ENCODE measurements at places on chromosomes 16 and 17.

GRCh38 chr16:66175636-66176035 is 190.9 kb upstream of the CDH5 start:
- DNase-seq, result no peak

DNA sequence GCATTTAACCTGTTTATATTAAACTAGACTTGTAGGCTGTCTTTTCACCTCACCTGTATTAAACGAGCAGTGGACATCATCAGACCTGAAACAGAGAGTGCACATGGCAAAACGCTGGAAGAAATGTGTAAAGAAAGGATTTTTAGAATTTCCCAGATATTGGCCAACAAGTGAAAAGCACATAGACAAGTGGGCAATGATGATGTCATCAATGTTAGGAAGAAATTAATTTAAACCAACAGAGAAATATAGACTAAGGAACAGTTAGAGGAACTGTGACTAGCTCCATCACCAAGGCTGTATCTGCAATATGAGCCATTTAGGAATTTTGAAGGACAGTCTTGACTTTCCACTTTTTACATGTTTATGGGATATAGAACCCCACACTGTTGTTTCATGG is 67.1 kb upstream of the SLC12A3 start:
- no peak for DNase-seq

GRCh38 chr17:40903129-40903847 is 18.2 kb upstream of the KRT20 start:
- DNase-seq, result no peak

- no peak for DNase-seq
These were observed 55.2 kb upstream of the ELAC2 start for GRCh38 chr17:13073018-13073417.

DNA sequence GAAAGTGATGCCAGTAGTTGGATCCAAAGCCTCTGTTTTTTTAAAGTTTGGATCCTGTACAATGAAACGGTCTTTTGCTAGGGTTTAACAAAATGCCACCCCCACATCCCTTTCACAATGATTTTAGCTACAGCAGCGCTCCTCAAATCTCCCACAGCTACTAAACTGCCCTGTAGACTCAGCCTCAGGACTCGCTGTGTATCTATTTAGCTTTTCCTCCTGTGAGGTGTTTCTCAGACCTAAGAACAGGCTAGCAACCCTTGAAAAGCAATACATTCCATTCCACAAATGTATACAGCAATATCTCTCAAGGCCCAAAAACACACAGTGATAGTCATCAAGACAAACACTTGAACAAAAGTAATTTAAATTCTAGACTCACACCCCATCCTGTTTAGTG is 206.4 kb downstream of the ZFHX3 start:
- no peak for DNase-seq

- DNase-seq, result peak; percentile 84
These were observed at the start of gene DYNC1LI2 for GRCh38 chr16:66751303-66751991. Gene DYNC1LI2 (minus strand): TSS chr16:66751609. CDS start chr16:66751591, 18 bp downstream.

DNA sequence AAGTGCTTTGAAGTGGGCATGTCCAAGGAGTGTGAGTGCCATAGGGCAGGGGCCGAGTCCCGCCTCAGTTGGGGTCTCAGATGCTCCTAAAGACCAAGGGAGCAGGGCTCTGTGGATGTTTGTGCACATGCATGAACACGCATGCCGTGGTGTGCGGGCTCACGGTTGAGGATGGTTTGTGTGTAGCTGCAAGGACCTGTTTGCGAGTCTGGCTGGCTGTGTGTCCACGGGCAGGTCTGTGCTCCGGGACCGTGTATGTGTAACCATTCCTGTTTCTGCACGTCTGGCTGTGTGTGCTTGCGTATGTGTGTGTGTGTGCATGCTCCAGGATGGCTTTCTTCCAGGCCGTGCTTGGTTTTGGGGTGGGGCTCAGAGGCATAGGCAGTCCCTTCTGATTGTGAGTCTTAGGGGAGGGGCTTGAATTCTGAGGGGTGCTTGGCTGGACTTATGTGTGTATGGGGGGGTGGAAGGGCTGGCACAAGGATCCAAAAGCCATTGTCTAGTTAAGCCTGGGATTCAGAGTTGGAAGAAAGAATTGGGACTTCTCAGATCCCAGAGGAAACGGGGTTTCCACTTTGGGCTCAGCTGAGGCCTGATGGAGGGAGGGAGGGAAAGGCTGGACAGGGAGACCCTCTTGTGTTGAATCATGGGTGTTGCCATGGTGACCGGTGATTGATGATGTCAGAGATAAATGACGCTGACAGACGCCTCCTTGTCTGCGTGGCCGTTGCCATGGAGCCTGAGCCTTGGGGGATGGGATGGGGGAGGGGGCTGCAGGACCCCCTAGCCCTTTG is 14.4 kb downstream of the GJD3 start:
- DNase-seq, result no peak

DNA sequence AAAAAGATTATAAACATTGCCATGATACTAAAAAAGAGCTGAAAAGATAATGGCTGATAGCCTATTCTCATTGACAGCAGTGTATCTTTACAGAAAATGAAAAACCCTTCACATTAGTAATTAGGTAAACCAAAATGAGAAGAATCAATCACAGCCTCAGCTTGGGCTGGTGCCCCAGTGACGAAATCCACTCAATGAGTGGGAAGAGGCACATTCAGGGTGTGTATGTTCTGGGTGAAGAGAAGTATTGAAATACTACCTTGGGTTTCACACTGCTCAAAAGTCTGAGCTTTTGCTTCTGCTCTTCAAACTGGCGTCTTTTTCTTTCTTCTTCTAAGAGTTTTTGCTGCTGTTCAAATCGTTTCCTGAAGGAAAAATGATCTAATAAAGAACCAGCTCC is 24.2 kb downstream of the SYNRG start:
- no peak for DNase-seq

- no peak for DNase-seq
These were observed 17.0 kb downstream of the CHD9 start for GRCh38 chr16:53071748-53072301.

GRCh38 chr16:75130150-75130771 is 13.7 kb upstream of the LDHD start:
- no peak for DNase-seq

DNA sequence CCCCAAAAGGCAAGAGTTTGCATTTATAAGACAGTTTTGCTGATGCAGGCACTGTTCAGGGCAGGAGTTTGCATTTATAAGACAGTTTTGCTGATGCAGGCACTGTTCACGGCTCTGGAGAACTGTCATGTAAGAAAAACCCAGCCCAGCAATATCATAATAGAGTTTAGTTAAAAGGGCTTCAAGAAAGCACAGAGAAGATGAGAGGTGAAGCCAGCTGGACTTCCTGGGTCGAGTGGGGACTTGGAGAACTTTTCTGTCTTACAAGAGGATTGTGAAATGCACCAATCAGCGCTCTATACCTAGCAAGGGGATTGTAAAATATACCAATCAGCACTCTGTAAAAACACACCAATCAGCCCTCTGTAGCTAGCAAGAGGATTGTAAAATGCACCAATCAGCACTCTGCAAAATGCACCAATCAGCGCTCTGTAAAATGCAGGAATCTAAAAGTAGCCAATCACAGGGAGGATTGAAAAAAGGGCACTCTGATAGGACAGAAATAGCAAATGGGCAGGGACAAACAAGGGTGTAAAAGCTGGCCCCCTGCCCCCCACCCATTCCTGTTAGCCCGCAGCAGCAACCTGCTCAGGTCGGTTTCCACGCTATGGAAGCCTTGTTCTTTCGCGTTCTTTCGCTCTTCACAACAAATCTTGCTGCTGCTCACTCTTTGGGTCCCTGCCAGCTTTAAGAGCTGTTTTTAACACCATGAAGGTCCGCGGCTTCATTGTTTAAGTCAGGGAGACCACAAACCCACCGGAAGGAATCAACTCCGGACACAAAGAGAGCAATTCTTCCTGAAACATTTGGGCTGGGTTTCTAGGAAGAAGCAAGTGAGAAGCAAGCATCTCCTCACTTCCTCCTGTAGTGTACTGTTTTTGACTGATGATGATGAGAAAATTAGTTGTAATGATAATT is 1.8 kb upstream of the CBX1 start:
- DNase-seq, result no peak

DNA sequence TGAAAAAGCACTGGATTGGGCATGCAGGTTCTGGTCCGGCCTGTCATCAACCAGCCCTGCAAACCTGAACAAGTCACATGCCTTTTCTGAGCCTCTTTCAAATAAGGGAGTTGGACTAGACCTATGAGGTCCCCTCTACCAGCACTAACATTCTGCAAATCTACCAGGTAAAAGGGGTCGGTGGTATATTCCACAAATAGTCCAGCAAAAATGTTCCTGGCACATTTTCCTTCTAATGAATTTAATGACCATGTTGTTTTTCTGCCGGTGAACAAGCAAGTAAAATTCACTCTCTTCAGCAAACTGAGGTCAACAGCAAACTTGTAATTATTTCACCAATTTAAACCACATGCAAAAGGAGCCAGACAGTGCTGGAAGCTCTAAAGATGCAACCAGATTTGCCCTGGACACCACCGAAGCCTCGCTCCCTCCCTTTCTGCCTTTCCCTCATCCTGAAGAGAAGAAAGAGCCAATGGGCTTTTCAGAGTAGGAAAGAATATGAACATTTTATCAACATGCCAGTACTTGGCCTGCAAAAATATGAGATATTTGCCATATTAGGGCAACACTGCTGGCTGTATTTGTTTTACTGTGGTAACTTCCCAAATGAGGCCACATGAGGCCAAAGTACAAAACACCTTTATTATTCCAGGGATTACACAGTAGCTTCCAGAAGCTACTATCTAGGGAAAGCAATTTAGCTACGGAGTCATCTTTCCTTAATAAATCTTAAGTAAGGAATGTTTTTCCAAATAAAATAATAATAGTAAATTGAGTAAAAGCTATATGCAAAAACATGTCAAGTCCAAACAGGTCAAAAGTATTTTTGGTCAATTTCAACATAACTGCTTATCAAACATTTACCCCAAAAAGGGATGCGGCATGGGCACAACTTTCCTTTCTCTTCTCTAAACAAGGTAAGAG is 45.0 kb downstream of the USP31 start:
- DNase-seq, result no peak

DNA sequence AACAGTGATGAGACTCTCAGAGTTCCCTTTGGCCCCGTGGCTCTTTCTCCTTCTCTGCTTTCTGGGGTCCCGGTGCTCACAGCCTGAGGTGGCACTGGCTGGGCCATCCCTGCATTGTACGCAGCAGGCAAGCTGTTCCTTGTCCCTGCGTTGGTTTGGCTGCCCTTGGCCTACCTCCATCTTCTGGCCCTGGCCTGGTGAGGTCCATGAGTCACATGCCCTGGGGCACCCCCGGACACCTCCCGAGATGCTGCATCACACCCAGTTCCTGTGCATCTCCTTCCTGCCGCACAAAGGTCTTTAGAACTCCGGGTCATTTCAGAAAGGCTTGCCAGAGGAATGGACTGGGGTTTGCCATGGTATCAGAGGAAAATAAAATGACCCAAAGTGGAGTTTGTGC is 9.5 kb downstream of the SULT1A2 start:
- DNase-seq, result no peak

- no peak for DNase-seq
These were observed 8.0 kb downstream of the TEN1 start for GRCh38 chr17:75987041-75987440.

GRCh38 chr16:78277321-78278055 is 178.0 kb downstream of the WWOX start:
- DNase-seq, result no peak

DNA sequence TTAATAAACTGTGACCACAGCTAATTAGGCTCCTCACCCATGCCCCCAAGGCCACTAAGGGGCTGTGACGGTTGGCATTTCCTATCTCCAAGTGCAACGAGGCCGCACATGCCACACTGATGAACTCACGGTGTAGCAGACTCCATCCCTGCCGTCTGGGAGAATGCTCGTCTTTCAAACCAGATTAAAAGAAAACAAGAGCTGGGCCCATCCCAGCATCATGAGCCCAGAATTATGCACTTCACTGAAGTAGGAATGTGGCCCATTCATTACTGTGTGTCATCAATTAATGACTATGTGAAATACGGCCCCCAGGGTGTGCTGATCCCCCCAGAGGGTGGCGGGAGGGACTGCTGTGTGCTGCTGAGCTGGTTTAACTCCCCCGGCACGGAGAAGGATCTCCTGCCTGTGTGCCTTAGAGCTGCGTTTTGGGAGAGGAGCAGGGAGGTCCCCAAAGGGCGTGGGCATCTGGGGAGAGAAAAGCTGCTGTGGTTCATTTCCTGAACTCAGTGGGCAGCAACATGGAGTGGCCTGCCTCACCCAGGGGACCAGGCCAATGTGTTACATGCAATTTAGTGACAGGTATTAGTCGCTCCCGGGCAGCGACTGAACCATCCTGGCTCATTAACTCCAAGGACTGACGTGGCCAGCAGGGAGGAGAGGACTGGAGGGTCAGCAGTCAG is 194.5 kb downstream of the FOXL1 start:
- DNase-seq, result no peak

DNA sequence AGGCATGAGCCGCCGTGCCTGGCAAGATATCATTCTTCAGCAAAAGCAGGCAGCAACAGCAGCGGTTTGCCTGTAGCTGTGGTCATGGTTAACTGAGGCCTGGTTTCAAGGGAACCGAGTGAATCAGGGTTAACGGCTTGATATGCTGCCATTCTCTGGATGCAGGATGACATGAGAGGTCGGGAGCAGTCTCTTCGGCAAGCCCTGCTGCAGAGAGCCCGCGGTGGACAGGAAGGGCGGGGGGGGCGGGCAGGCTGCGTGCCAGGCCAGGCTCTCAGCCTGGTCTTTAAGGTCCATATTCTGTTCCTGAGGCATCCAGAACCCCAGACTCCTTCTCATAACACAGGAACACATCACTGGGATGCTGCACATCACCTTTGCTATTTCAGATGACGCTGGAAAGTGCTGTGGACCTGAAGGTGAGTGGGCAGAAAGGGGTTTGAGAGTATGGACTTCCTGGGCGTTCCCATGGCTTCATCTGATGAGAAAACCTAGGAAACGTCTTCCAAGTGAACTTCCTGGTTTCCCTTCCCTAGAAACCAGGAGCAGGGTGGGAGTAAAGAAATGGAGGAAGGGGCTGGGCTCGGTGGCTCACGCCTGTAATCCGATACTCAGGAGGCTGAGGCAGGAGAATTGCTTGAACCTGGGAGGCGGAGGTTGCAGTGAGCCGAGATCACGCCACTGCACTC is 165.6 kb upstream of the RPH3AL start:
- DNase-seq, result no peak

DNA sequence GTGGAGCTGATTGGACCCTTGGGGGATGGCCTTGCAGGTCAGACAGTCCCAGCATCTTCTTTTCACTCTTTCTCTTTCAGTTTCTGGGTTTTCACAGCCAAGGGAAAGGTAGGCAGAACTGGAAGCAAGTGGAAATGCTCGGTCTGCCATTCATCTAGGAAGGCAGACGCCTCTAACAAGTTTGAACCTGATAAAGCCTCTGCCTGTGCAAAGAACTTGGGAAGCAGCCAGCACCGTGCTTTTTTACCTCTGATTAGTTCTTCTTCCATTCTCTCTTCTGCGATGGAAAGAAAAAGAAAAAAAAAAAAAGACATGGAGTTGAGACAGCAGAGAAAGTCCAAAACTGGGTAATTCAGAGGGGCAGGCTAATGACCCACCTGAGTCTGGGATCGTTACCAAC is 997.8 kb upstream of the EEF2KMT start:
- no peak for DNase-seq

Measured in liver (tissue), 10 donors.